Stimulated activated CD8-positive, alpha-beta memory T cell treated with anti-CD3 and anti-CD28 coated beads, Interleukin-15, amount 100 ng/mL, for 4 hours (primary cell): ENCODE measurements at places on chromosomes 1 and 21.
A peak's percentile ranks its signal among the peaks of the same experiment; 100 is the strongest.

- no peak for DNase-seq
These were observed 24.8 kb downstream of the ADGRB2 start for GRCh38 chr1:31739346-31739745.

- no peak for DNase-seq
These were observed 9.8 kb downstream of the LGR6 start for GRCh38 chr1:202203238-202204039.

DNA sequence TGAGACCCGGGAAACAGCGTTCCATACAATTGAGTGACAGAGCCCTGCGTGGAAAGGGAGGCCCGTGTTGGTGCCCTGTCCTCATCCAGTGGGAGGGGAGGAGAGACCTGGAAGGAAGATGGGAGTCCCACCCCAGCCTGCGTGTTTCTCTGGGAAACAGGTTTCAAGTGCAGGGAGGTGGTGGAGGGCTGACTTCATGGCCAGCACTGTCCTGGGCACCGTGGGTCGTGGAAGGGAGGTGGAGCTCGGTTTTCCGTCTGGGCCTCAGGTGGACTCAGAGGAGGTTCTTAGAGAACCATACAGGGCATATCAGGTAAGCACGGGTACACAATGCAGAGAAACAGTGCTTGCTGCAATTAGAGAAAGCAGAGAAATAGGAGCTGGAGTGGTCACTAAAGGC, 222.6 kb downstream of the CAMTA1 start:
- no peak for DNase-seq

GRCh38 chr1:110673805-110674336, 869 bp downstream of the KCNA3 start:
- no peak for DNase-seq

DNA sequence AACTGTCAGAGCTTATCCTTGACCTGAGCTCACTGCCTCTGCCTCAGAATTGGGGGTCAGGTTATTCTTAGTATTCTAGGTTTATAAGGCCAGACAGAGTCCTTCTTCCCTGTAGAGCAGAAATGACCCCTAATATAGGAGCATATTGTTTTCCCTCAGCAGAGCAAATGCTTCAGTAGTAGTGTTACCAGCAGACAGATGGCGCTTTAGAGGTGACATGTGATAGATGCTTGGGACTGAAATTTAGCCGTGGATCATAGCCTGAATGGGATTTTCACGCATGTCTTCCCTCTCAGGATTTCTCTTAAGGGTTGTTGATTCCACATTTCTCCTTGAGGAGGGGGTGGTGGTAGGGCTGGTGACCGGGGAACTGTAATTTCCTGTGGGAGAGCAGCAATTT, 24.5 kb downstream of the ADARB1 start:
- no peak for DNase-seq

GRCh38 chr1:115188680-115189395, 99.5 kb upstream of the TSPAN2 start:
- no peak for DNase-seq

DNA sequence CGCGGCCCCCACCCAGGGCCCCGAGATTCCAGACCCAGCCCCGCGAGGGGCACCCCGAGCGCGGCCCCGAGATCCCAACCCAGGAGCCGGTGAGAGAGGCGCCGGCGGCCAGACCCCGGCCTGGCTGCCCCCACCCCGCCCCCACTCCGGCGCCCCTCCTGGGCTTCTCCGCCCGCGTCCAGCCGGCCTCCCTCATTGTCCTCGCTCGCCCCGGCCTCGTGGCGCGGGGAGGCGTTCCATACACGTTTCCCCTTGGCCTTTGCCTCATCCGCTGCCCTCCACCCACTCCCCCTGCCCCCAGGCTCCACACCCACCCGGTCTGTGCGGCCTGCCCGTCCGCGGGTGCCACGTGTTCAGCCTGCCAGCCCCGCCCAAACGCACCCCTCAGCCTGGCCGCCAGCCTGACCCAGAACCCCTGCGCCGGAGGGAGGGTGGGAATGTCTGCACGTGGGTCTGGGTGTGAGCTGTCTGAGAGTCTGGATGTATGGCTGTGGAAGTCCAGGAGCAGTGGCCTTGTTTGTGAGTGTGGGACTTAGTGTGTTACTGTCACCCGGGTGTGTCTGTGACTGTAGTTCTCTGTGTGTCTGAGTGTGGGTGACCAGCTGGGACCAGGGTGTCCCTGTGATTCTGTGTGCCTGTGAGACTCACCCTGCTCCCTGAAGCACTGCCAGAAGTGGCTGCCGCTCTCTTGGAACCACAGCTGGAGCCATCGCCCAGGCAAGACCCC, 681 bp downstream of the B4GALT2 start:
- DNase-seq, result peak; percentile 30

GRCh38 chr1:193299038-193299437, 112.6 kb upstream of the B3GALT2 start:
- no peak for DNase-seq

- no peak for DNase-seq
These were observed 68.1 kb downstream of the EDEM3 start for GRCh38 chr1:184686540-184686939.

DNA sequence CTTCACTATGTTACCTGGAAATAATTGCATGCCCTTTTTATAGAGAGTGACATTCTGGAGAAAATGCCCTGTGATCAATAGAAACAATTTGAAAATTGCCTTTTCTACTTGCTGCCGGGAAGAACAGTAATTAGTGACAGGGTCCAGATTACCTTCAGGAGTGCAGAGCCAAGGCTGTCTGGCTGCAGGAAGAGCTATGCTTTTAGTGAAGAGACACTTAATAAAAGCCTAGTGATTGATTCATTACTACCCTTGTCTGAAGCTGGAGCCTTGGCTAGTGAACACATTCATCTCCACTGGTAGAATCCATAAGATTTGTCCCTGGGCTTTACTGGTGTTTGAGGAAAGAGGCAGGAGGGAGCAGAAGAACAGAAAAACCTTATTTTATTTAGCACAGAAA, 12.9 kb upstream of the DNASE2B start:
- no peak for DNase-seq

DNA sequence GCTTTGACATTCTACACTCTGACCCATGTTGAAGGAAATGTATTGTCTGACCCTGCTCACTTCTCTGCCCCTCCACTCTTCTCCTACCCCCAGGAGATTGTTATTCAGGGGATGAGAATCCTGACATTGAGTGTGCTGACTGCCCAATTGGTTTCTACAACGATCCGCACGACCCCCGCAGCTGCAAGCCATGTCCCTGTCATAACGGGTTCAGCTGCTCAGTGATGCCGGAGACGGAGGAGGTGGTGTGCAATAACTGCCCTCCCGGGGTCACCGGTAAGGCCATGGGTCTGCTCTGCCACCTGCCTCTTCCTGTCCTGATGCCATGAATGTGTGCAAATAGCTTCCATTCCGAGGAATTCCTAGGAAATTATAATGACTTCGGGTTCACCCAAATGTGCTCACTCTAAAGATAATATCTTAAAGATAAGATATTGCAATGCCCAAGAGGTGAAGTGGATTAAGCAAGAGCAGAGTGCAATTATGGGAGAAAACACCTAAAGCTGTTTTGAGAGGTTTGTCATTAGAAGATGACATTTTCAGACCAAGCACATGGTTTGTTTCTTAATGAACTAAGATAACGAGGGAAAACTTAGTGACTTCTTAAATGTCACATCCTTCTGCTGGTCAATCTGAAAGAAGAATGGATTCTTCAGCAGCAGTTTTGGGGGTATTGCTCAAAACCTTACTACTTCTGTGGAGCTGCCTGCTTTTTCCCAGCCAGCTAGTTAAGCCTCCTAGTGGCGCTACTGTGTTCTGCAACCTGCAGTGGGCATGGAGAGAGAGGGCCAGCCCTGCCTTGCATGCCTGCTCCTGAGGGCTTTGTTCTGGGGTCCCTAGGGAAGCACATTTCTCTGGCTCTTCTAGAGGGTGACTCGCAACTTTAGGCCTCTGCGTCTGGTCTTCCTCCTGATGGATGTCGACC, 41.6 kb downstream of the LAMC2 start:
- DNase-seq, result no peak

DNA sequence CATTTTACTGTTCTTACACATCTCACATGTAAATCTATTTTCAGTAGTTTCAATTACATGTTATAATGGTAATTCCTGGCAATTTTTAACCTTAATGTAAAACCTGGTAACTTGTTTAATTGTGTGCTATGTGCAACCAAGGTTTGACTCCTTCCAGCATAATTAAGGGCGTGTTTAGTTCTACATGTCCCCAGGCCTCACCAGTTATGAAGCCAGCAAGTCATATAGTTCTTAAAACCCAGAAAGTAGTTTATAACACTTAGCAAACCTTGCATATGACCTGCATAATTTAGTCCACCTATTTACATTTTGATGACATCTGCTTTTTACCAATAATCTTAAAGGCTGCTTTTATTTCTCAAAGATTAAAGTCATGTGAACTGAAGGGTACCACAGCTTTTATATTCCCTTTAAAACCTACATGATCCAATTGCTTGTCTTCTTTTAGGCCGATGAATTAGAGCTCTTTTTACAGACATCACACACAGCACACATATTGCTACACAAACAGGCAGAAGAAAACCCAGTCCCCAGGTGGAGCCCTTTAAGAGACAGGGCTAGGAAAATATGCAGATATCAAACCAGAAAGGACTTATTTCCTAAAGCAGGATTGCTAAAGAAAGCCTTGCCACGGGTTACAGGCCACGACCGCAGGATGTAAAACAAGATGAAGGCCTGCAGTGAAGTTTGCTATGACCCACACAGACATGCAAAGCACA, 23.2 kb upstream of the SYCP1 start:
- no peak for DNase-seq

DNA sequence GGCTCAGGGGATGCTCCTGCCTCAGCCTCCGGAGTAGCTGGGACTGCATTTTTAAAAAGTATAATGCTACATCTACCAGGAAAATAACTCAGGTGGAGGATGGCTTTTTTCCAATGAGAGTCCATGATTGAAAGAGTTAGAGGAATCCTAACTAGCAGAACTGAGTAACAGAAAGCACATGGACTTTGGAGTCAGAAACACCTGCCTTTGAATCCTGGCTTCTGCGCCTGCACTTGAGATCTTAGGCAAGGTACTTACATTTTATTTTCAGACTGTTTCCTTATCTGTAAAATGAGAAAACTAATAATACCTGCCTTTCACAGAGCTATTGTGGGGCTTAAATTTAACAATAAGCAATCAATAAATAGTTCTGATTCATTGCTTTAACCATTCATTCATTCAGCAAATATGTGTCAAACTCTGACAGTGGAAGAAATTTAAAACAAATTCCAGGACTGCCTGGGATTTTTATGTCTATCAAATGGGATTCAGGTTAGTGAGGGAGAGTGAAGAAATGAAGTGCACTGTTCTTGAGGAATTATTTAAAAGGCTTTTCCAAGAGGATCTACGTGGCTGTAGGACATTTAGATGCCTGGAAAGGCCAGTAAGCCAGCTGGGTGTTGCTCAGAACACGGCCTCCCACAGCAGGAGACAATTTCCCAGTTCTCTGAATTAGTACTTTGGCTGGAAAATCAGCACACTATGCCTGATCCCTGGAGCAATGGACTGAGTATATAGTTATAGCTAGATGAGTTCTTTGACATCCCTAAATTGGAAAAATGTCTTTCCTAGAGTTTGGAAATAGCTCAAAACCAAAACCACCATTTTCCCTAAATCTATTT, 12.8 kb upstream of the LBR start:
- DNase-seq, result no peak

DNA sequence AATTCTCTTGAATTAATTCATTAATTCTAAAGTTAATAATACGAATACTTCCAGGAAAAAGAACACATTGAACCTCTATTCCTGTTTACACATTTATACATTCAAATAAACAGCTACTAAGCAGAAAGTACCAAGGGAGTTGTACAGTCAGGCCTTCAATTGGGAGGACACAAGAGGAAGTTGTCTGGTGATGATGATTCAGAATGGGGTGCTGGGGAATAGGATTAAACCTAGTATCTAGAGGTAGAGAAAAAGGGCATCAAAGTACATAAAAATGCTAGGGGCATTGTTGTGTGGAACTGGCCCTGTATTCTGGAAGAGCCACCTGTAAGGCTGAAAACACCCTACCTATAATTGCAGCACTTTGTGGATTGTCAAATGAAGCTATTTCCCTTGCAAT, 71.7 kb upstream of the MROH9 start:
- DNase-seq, result no peak

GRCh38 chr1:78210175-78210574, 164.4 kb downstream of the GIPC2 start:
- DNase-seq, result no peak

GRCh38 chr1:222539951-222540597, 7.8 kb downstream of the HHIPL2 start:
- DNase-seq, result no peak

DNA sequence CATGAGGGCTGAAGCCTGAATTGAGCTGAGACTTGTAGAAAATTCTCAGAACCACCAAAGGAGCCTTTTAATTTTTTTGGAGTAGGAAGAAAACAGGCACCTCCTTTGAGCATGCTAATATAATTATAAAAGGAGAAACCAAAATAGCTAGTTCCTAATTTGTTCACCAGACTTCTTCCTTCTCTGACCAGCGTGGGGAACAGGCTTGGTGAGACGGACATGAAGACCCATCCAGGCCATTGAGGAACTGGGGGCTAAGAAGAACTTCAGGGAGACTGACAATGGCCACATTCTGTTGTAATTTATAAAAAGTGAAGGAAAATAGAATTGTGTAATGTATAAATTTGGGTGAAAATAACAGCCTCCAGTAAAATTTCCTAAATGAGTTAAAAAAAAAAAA, 62.6 kb downstream of the MAN1C1 start:
- DNase-seq, result no peak

- no peak for DNase-seq
These were observed 31.5 kb upstream of the KCNN3 start for GRCh38 chr1:154901591-154901990.

DNA sequence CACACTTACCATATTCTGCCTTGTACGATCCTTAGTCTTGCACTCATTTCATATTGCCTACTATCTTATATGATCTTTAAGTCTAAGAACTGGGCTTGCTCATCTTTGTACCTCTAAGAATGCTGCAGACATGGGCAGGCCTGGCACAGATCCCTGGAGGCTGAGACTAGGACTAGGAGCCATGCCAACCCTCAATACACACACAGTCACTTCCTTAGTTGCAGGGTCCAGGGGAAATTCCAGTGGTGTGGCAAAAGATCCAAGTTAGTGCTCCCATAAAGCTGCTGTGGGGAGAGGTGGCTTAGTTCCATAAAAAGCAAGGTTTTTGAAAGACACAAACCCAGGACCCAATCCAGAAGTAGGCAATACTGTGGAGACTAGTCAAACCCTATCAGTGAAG, 59.9 kb downstream of the CYYR1 start:
- no peak for DNase-seq

- DNase-seq, result no peak
These were observed 20.6 kb upstream of the KCNJ15 start for GRCh38 chr21:38236232-38236631.

- DNase-seq, result no peak
These were observed 119.6 kb downstream of the LRRC53 start for GRCh38 chr1:74392840-74393239.

- no peak for DNase-seq
These were observed 84.6 kb downstream of the KAZN start for GRCh38 chr1:14682941-14683621.

DNA sequence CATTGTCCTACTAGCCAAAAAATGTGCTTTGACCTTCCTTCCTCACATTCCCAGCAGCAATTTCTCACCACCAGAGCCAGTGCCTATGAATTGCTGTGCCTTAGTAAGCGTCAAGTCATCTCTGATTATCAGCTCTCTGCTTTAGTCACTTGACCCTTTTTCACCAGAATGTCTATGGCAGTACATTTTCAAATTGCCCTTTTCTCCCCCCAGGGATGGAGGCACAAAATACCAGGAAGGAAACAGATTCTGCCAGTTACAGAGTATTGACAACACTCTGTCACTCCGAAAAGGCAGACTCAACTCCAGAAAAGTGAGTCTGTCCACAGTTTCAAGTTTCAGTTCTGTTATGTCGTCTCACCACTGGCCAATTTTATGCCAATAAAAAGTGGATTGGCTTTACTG, 167.4 kb downstream of the TNFSF18 start:
- DNase-seq, result no peak

GRCh38 chr1:175877939-175878737, 134.7 kb upstream of the TNR start:
- no peak for DNase-seq
